ENCODE measurements at places on chromosomes 4 and X.

- DNase-seq, result no peak
Measured at GRCh38 chr4:114021451-114021850, 42.0 kb upstream of the ARSJ start.

DNA sequence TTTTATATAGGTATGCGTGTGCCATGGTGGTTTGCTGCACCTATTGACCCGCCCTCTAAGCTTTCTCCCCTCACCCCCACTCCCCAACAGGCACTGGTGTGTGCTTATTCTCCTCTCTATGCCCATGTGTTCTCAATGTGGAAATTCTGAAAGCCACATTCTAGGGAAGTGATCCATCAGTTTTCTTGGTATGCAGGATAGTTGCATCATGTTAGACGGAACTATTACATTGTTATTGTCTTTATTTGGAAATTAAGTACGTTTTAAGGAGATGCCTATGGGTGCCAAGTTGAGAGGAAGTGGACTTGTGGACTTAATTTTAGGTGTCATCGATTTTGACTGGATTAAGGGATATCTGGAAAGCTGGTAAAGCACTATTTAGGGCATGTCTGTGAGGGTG, 204.6 kb downstream of the RBM46 start:
- no peak for DNase-seq

DNA sequence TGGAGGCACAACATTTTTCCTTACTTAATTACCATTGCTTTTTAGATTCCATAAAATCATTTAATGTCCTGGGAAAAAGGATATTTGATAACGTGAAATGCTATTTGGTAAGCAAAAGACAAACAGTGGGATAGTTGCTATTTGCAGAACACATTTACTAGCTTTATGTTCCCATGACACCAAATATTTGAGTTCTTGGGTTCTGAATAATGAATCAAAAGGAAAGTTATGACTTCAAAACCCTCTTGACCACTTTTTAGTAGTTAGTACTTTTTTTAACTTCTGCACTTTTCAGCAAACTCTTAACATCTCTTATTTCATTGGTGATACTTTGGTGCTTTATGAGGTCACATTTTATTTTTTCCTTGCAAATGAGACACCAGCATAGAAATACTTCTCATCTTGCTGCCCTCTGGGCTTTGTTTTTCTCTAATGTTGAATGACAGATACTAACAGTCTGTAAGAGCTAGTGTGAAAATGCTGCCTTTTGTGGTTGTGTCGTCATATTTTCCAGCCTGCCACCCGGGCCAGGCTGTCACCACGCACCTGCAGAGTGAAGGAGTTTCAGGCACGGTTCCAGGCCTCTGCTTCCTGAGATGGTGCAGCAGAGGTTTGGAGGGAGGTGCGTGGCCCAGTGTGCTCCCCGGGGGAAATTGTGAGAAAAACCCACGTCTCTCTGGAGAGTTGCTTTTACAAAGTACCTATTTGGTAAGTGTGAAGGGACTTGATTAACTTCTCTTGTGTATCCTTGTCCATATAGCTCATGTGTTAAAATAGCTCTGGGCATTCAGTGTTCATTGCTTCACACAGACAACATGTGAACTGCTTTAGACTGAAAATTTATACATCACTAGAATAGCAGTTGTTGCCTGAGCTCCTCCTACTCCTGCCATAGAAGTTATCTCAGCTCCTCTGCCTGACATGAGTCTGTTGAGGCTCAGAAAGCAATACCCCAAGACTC, 34.7 kb downstream of the MSL3 start:
- DNase-seq, result no peak

GRCh38 chrX:142244568-142244967, 39.5 kb upstream of the MAGEC2 start:
- no peak for DNase-seq

DNA sequence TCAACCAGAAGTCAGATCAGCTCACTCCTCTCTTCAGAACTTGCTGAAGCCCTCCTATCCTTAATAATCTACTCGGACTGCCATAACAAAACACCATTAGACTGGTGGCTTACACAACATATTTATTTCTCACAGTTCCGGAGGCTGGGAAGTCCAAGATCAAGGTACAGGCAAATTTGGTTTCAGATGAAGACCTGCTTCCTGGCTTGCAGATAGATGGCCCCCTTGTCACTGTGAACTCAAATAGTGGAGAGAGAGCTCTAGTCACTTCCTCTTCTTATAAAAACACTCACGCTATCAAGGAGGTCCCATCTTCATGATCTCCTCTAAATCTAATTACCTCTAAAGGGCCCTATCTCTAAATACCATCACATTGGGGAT, 125.1 kb downstream of the CAMK2D start:
- DNase-seq, result no peak

DNA sequence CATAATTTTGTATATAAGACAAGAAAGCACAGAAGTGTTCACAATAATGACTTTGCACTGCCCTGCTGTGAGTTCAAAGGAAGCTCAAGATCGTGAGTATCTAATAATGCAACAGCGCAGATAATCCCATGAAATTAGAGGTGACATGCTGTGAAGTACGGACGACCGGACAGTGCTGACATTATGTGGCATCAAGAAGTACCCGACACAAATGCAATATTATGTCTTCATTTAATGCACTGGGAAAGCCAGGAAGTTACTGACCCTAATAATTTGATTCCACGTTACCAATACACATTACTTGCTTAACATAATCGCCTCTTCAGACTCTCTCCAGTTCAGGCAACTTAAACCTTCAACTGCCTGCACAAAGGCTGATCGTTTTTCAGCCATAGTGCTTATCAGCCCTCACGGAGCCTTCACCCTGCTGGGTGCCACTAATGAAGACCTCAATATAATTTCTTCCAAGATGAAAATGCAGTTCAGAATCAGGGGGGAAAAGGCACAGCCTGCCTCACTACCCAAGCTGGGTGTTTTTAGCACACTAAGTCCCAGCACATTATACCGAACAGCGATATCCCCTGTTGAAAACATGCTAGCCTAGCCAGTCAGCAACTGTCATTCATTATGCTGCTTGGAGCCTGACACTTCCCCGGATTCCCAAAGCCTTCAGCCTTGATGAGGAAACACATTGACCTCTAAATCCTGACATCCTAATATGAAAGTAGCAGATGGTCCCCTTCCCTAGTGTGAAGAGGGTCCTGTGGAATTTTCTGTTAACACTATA, 56.1 kb downstream of the SLC7A11 start:
- no peak for DNase-seq

DNA sequence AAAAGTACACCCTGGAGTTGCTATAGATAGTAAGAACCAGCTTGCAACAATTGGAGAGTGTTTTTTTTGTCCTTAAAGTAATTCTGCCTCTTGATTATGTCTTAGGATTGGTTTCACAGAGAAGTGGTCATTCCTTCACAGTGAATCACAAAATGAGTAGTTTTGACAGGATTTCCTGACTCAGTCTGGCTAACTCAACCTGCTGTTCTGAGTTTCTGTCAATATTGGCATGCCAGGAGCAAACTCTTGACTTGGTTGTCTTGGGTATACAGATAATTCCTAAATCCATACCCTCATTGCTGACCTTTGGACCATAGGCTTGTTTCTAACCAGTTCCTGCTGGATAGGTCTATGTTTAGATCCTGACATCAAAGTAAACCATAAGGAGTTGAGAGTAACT, 9.4 kb downstream of the FHIP1A start:
- no peak for DNase-seq

GRCh38 chr4:166972071-166972470, 262.2 kb downstream of the SPOCK3 start:
- no peak for DNase-seq

- DNase-seq, result no peak
Measured at GRCh38 chrX:118499295-118499694, 3.7 kb downstream of the DOCK11 start.

GRCh38 chr4:128913228-128913627, 103.7 kb downstream of the JADE1 start:
- no peak for DNase-seq

- DNase-seq, result no peak
Measured at GRCh38 chrX:68833448-68833805, 4.6 kb downstream of the EFNB1 start.

DNA sequence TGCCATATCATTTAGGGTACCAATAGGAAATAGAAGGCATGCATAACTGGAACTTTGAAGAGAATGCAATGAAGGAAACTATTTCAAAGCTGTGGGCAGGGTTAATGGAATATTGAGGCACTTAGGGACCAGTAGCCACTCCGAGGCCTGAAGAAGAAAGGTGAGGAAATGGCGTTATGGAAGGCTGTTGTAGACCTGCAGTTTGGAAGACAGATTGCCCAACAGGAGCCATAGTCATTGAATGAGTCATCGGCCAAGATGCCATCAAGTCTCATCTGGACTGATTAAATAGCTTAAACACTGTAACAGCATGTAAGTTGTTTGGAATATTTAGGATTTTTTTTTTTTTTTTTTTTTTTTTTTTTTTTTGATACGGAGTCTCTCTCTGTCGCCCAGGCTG, 11.6 kb downstream of the CXCL13 start:
- no peak for DNase-seq

DNA sequence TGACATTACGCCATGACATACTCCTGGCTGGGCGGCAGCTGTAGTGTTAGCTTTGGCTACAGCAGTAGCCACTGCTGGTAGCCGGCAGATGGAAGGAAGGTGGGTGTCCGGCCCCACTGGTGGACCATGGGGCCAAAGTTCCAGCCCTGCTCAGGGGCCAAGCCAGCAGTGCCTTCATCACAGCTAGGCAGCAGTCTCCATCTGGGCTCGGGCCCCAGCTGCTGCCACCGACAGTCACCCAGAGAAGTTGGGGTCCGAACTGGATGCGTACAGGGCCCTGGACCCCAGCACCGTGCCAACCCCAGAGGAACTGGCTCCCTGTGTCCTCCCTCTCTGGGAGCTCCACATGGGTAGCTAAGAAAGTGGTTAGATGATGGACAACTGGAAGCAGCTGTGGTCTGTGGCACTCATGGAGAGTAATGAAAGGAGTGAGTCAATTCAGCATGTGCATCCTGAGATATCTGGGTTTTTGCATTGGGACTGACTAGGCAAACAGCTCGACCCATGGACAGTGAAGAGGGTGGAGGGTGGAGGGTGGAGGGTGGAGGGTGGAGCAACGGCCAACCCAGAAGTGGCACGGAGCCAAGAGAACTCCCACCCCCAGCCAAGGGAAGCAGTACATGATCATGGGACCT, 366.6 kb upstream of the GRIA3 start:
- no peak for DNase-seq

DNA sequence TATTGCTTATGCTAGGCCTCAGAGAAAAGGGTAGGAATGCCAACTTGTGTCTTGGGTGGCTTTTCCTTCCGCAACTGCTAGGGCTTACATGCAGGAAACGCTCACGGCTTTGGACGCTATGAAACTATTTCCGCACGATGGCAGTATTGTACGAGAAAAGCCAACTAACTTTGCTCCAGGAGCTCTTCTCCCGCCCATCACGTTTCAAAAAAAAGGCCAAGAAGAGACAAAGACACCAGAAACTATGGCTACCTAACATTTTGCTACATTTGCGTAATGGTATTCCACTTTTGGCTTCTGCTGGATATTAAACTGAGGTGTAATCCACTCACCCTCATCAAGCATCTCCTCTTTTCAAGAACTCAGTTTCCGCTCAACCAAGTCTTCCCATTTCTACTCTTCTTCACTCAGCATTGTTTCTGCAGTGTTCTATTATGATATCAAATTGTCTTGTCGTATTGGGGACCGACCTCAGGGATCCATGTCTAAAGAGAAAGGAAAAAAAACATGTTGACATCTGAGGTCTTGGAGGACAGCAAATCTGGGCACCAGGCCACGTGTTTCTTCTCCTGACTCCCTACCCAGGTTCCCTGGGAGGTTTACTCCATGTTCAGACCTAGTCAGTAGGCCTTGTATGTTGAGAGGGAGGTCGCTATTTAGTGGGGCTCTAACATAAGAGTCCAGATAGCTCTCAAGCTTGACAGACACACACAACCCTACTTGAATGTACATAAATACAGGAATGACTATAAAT, 239.4 kb upstream of the STK26 start:
- DNase-seq, result peak; percentile 94

DNA sequence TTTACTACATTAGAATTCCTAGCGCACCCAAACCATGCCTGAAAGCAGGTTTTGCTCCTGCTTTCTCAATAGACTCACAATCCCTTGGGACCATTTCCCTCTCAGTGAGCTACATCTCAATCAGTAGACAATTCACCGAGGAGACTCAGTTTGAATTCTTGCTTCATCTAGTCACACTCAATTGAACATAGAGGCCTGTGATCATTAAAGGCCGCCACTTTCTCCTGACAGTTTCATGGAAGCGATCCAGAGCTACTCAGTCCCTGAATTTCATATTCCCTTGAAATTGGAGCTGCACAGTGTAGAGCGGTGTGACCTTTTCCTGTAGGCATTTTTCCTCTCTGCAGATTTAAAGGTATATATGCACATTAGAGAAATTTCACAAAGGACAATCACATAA, 193.9 kb upstream of the SPOCK3 start:
- DNase-seq, result no peak

GRCh38 chrX:142201113-142201512, 4.0 kb downstream of the MAGEC2 start:
- DNase-seq, result no peak

DNA sequence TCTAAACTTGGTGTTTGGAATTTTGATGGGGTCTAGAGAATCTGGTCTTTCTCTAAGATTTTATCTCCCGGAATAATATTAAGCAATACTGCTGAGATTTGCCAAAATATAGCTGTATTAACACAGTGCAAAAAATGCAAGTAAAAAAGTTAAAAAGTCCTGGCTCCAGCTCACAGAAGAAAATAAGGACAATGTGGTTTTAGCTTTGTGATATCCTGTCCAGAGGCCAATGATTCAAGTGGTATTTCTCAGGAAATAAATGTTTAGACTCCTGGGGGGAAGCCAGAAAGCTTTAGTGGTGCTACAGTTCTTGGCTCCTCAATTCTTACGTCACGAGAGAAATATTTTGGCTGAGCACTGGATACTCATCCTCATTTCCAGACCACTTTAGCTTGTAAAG, 40.9 kb upstream of the IL13RA2 start:
- no peak for DNase-seq

GRCh38 chr4:14659286-14659685, 343.0 kb upstream of the CPEB2 start:
- no peak for DNase-seq

GRCh38 chr4:78904143-78904542, 35.1 kb downstream of the PAQR3 start:
- no peak for DNase-seq

DNA sequence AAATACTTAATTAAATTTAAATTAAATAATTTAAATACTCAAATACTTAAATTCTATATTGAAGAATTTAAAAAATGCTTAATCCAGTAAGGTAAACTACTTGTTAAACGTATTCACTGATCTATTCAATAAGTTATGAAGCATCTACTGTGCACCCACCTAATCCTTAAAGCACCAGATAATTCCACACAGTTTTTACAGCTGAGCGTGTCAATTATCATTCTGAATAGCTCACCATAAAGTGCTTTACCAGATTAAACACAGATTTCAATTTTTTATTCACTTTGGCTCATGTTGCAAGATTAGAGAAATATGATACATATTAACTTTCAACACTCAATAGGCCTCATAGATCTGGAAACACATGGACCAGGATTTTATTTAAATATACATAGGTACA, 79.2 kb upstream of the DDIT4L start:
- no peak for DNase-seq

GRCh38 chr4:18529482-18529881, 507.9 kb upstream of the LCORL start:
- DNase-seq, result no peak

- no peak for DNase-seq
Measured at GRCh38 chr4:168694667-168695066, 197.8 kb downstream of the PALLD start.
